ENCODE measurements at places on chromosomes 7 and 10. TPM values are rescaled to one million over a fixed set of nuclear protein-coding genes. Genes with fewer than 3 reads are reported as not detected.

GRCh38 chr7:83930262-83930661 lies 264.3 kb downstream of the SEMA3A start:
- no peak for DNase-seq

- no peak for DNase-seq
Observed at GRCh38 chr10:132735341-132735775, 50.6 kb downstream of the NKX6-2 start.

GRCh38 chr10:119028900-119029612 lies 458 bp upstream of the NANOS1 start:
- DNase-seq, result peak; percentile 87

- no peak for DNase-seq
Observed at GRCh38 chr7:1348096-1348822, 111.0 kb downstream of the MICALL2 start.

DNA sequence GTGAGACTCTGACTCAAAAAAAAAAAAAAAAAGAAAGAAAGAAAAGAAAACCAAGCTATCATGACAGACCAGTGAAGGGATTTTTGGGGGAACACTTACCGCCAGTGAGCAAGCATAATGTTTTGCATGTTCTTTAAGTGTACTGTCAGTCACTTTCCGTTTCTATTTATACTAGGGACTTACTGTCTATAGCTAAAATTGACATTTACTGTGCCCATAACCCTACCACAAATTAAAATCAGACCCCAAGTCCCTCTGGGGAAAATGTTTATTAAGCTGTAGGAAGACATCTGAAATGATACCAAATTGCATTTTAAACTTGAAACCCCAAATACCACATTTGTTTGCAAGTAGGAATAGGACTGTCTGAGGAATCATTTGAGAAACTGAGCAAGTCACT lies 252.8 kb downstream of the TRIL start:
- DNase-seq, result no peak

GRCh38 chr10:124564881-124565280 lies 103.3 kb downstream of the LHPP start:
- no peak for DNase-seq

DNA sequence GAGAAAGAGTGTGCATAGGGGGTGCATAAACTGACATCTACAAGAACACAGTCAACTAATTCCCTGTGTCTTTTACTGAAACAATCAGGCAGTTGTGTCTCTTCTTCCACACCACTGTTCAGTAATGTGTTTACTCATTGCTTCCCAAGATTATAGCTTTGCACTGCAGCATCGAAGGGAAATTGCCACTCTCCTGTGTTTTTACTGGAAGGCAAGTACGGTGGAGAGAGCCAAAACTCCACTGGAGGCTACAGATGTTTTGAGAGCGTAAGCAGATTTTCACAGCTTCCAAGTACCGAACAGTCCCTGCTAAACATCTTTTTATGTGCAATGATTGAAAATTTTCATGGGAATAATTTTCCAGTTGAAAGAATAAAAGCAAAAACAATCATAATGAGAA lies 510.5 kb upstream of the AKR1E2 start:
- peak; percentile 30 for DNase-seq

DNA sequence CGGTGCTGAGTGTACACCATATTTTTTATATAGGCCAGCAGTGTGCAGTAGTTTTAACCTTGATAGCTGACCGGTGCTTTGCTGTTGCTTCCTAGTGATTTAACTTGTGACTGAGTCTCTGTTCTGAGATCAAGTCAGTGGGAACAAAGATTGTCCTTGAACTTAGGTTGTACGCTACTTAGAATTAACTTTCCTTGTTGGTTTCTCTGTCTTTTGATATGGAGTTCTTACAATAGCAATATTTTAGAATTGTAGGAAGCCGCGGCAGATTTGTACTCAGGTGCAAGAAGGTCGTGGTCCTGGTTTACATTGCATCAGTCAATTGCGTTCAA lies 1.3 kb downstream of the DDX21 start:
- DNase-seq, result no peak

GRCh38 chr7:17142831-17143541 lies 155.5 kb upstream of the AHR start:
- DNase-seq, result no peak

GRCh38 chr10:44309939-44310761 lies 74.7 kb downstream of the CXCL12 start:
- no peak for DNase-seq

GRCh38 chr10:115948465-115948864 lies 324.5 kb downstream of the GFRA1 start:
- DNase-seq, result peak; percentile 30

GRCh38 chr7:140013676-140014075 lies 49.1 kb downstream of the PARP12 start:
- no peak for DNase-seq

DNA sequence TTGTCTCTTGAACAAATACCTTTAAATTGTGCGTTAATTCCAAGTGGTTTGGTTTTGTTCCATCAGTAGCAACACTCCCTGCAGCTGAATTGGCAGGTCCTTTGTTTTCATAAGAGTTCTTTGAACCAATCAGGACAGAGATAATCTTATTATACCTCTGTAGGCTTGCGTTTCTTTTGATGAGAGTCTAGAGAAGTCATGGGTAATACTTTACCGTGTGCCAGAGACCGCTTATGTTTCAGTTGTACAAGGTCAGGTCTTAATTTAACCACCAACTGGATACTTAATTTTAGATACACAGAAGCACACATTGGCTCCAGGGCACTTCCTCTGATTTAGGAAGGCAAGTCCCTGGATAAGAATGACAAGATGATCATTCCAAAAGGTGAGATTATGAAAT lies at the start of gene ASB15:
Gene ASB15, plus strand, starts transcription at position 292 of the 400 bp plus-strand sequence. CDS start 12,682 bp downstream, outside the sequence.
- no peak for DNase-seq

DNA sequence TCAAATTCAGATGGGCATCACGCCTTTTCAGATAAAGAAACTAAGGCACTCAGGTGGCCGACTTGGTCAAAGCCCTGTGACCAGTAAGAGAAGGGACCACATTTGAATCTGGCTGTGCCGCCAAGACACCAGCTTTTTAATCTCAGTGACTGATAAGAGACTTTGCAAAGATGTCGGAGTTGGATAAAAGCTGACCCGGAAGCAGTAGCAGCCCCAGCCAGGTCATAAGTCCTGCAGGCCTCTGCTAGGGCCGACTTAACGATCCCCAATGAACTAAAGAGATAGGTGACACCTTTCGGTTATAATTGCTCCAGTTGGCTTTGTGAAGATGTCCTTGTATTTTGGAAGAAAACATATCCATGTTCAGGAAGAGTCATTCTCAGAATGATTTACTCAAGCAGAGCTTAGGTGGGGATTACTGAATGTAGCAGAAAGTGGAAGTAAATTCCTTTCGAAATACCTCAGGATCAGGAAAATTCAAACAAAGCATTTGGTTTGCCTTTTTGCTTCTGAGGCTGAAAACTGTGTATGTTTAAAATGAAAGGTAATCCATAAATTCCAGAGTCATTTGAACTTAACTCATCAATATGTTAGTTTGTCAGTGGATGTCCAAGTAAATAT lies 164.2 kb upstream of the PITRM1 start:
- DNase-seq, result no peak

- DNase-seq, result no peak
Observed at GRCh38 chr10:31884386-31884785, 44.2 kb downstream of the ARHGAP12 start.

GRCh38 chr7:66418537-66418936 lies 210.1 kb upstream of the KCTD7 start:
- no peak for DNase-seq

- DNase-seq, result no peak
Observed at GRCh38 chr10:103547391-103547946, 54.0 kb downstream of the NEURL1 start.

DNA sequence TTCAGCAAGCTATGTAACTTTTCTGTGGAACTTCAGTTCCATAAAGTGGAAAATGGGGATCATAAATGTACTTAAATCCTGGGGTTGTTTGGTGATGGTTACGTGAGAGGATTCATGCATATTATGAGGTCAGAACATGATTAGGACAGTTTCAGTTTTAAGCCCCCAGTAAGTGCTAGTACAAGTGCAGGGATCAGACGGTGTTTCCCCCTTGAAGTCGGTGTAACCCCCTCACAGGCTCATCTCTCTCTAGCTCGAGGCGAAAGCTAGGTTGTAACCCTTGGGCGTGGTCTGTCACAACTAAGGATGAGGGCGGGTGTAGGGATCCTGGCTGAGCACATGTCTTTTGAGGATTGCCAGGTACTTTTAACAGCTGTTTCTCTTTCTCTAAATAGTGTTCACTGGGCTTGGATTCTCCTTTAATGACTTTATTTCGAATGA lies 84.7 kb downstream of the SPAG6 start:
- DNase-seq, result no peak

GRCh38 chr7:113118074-113118959 lies at the start of gene SMIM30:
TSS of gene SMIM30 (minus strand) at chr7:113118554. CDS start at chr7:113117578, 976 bp downstream.
- peak; percentile 93 for DNase-seq

DNA sequence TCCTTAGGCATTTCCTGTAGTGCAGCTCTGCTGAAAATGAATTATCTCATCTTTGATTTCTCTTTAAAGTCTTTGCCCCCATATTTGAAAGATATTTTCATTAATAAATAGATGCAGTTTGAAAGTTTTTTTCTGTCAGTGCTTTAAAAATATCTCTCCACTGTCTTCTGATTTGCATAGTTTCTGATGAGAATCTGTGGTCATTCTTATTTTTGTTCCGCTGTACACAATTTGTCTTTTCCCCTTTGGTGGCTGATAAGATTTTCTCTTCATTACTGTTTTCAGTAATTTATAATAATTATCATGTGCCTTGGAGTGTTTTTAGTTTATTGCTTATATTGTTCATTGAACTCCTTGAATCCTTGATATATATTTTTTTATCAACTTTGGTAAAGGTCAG lies 7.0 kb upstream of the GHRHR start:
- DNase-seq, result no peak

DNA sequence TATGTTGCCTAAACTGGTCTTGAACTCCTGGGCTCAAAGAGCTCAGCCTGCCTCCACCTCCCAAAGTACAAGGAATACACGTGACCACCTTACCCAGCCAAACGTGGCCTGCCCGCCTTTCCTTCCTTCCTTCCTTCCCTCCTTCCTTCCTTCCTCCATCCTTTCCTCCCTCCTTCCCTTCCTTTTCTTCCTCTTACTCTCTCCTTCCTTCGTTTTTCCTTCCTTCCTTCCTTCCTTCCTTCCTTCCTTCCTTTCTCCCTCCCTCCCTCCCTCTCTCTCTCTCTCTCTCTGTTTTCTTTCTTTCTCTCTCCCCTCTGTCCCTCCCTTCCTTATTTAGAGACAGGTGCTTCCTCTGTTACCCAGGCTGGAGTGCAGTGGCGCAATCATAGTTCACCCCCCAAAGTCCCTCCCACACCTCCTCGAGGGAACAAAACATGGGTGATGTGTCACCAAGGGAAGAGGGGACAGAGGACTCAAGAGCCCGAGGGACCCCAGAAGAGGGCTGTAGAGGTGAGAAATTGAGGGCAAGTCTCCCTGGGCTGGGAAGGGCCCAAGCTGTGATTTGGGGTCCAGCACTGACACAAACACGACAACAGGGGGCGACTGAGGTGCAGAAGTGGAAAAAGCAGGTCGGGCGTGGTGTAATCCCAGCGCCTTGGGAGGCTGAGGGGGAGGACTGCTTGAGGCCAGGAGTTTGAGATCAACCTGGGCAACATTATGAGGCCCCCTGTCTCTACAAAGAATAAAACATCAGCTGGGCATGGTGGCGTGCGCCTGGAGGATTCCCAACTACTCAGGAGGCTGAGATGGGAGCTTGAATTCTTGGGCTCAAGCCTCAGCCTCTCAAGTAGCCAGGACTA lies 28.1 kb downstream of the EPHB4 start:
- DNase-seq, result peak; percentile 54

The ITGB1 gene
- 623 TPM for polyA plus RNA-seq

The FAM25G gene
- 0.57 TPM for polyA plus RNA-seq

The OPALIN gene
- not detected for polyA plus RNA-seq

The SVIL gene
- 43.8 TPM for polyA plus RNA-seq

The TMEM229A gene
- polyA plus RNA-seq, result 0.13 TPM

The LRIT1 gene
- not detected for polyA plus RNA-seq

The ADAM22 gene
- polyA plus RNA-seq, result 14.2 TPM

The SPDYE16 gene
- polyA plus RNA-seq, result 6.2 TPM

The MDFIC gene
- polyA plus RNA-seq, result 30.6 TPM

The PRSS37 gene
- 0.73 TPM for polyA plus RNA-seq
